Activated CD4-positive, alpha-beta T cell treated with anti-CD3 and anti-CD28 coated beads for 4 hours (primary cell): ENCODE measurements at places on chromosomes 5 and 9.

GRCh38 chr5:16245249-16245648 lies 65.7 kb upstream of the MARCHF11 start:
- DNase-seq, result no peak

- DNase-seq, result no peak
Observed at GRCh38 chr5:1358726-1359025, 13.8 kb upstream of the CLPTM1L start.

- no peak for DNase-seq
Observed at GRCh38 chr9:17824191-17824590, 245.3 kb downstream of the SH3GL2 start.

- DNase-seq, result no peak
Observed at GRCh38 chr5:56402266-56403220, 169.4 kb upstream of the ANKRD55 start.

DNA sequence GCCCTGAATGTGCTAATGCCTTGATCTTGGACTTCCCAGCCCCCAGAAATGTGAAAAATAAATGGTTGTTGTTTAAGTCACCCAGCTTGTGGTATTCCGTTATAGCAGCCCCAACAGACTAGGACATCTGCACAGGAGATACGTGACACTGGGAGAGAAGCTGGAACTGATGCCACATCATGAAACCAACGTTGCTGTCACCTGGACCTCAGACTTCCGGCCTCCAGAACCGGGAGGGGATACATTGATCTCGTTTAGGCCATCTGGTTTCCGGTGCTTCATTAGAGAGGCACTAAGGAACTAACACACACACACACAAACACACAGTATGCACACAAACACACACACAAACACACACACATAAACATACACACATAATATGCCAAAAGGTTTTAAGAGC lies 75.0 kb upstream of the ICE1 start:
- DNase-seq, result no peak

DNA sequence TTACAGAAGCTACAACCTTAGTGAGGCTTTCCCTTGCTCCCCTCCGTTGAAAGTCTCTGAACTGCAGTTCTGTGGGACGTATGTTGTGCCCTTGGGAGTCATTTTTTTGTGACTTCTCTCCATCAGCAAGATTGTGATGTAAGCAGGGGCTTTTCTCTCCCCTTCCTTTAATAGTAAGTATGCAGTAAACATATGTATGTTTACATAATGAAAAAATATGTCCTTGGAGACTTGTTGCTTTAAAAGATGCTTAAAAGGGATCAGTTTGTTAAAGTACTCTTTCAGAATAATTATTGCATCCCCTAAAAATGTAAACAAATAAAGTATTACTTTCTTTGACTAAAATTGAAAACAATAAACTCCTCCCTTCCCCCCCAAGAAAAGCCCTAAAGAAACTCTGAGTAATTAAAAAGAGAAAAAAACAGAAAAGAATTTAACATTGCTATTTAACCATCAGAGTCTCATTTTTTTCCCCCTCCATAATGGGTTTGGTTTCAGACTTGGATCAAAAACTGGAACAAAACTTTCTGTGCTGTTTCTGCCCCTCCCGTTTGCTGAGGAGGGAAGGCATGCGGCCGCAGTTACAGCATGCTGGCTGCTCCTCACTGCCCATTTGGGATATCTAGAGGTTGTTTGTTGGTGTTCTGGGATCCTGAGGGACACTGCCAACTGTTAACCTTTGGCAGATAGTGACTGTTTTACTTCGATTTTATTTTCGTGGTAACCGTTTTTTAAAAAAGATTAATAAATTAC lies 40.2 kb downstream of the TRIO start:
- no peak for DNase-seq

GRCh38 chr9:95092262-95093072 lies 225.0 kb downstream of the FANCC start:
- DNase-seq, result no peak

GRCh38 chr5:20528471-20528870 lies 540.5 kb upstream of the CDH18 start:
- no peak for DNase-seq

- no peak for DNase-seq
Observed at GRCh38 chr5:25544652-25545249, 900.0 kb upstream of the CDH10 start.

GRCh38 chr5:34886392-34887119 lies 28.7 kb downstream of the RAD1 start:
- no peak for DNase-seq

DNA sequence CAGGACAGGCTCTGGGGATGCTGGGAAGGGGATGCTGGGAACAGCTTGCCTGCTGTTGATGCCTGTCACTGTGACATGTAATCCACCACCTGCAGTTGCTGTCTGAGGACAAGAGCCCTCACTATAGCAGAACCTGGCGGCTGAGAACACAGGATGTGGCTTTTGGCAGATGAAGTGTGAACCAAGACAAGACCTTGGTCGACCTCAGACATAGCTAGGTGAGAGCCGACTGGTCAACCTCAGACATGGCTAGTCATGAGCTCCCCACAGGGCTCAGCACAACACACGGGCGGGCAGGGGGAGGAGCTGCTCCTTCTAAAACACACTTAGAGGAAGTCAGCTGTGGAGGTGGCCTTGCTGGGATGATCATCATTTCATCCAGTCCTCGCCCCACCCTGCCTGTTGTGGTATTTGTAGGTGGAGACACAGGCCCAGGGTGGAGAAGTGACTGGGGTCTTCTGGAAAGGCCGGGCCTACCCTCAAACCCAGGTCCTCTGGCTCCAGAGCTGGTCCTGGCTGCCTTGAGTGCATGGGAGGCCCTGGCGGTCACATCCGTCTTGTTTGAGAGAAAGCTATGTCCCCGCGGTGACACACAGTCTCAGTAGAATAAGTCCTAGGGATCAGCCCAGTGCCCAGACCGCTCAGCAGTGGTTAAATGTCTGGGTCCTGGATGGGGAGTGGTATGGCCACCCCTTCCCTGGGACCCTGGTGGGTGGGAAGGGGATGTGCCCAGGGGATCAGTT lies 6.1 kb downstream of the SUSD3 start:
- DNase-seq, result peak; percentile 83

GRCh38 chr5:125409861-125410536 lies 663.6 kb upstream of the ZNF608 start:
- no peak for DNase-seq

GRCh38 chr5:157431544-157432200 lies 28.3 kb upstream of the NIPAL4 start:
- DNase-seq, result peak; percentile 17

DNA sequence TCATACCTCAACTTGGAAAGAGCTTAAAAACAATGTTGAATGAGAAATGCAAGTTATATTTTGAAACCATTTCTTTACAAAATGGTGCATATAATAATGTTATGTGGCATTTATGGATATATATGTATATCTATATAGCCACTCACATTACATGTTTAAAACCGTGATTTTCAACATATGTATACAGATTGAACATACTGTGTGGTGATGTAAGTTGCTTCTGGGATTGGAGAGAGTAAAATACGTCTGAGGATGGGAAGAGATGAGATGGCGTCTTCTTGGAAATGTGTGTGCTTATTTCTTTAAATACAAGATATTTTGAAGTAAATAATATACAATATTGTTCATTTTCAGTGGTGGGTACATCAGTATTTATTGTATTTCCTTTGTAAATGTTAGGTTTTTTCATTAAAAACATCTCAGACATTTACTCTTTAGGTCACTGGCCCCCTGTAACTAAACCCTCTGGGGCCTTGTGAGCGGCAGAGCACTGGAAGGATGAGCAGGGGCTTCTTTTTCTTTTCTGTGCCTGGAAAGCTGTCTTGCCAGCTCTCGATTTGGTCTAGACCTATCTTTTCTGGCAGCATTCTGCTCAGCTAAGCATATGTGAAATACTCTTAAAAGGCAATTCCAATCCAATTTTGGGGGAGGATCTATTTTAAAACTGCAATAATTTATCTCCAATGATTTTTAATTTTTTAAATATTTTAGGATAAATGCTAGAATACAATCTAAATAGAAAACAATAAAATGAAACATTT lies 42.8 kb upstream of the HMHB1 start:
- DNase-seq, result no peak

- DNase-seq, result no peak
Observed at GRCh38 chr5:5104550-5104949, 35.6 kb upstream of the ADAMTS16 start.

DNA sequence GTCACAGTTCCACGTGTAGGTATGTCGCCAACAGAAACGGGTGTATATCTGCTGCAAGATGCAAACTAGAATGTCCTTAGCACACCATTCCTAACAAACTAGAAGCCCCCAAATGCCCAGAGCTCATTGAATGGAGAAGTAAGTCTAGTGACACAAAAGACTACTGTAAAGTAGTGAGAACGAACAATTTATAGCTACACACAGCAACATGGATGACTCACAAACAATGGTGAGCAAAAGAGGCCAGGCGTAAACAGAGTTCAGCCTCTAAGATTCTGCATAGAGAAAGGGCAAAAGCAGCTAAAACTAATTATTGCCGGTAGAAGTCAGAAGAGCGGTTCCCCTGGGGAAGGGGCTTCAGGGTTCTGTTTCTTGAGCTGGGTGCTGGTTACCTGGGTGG lies 74.7 kb downstream of the AMBP start:
- DNase-seq, result no peak

DNA sequence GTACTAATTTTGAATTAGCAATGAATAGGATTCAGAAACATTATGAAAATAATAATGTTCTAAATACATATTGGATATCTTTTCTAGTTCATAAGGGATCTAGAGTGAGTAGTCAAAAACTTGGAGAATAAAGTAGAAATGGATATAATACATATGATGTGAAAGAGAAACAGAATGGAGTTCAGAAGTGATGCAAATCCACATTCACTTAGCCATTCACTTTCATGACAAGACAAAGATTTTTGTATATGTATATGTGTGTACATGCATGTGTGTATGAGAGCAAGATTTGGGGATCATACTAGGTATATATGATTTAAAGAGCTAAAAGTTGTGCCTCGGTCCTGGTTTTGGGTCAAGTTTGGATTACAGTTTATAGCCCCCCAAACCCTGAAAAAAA lies 34.1 kb downstream of the TMEM252 start:
- DNase-seq, result no peak

GRCh38 chr5:51383131-51384121 lies at the start of gene ISL1:
ISL1 (plus strand) TSS chr5:51383448; CDS start chr5:51383672, 224 bp downstream.
- no peak for DNase-seq

- DNase-seq, result no peak
Observed at GRCh38 chr5:124748687-124749594, 2.5 kb upstream of the ZNF608 start.

GRCh38 chr9:83284746-83285145 lies 221.8 kb upstream of the RASEF start:
- no peak for DNase-seq

GRCh38 chr9:76709020-76709419 lies 55.2 kb upstream of the PCA3 start:
- DNase-seq, result no peak

DNA sequence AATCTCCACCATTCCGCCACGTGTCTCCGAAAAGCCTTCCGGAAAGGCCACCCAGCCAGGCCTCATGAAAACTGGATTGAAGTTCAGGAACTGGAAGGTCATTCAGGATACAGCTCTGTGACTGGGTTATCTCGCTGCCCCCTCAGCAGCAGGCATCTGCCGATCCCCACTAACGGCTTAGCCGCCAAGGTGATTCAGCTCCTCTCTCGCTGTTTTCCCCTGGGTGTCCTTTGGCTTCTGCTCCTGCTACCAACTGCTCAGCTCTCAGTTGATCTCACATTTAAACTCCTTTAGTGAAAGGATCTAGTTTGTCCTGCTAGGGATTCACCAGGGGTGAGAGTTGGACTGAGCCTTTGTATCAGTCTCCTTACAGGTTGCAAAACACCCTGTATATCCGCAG lies 2.2 kb upstream of the GDNF start:
- DNase-seq, result no peak

DNA sequence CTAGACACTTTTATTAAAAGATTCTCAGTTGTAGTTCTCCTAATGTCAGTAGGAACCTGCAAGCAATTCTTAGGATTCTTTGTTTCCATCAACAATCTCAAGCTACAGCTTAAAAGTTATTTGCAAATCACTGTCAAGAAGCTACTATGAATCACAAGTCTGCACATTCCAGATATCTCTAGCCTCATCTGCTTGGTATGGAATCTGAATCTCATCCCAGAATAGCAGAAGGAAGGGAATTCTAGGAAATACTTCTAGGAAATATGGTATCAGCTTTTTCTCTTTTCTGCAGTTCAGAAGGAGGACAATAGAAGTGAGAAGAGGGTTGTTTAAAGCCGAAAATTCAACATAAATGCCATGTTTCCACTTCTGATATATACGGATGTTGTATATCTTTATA lies 792.2 kb upstream of the CDH9 start:
- no peak for DNase-seq

DNA sequence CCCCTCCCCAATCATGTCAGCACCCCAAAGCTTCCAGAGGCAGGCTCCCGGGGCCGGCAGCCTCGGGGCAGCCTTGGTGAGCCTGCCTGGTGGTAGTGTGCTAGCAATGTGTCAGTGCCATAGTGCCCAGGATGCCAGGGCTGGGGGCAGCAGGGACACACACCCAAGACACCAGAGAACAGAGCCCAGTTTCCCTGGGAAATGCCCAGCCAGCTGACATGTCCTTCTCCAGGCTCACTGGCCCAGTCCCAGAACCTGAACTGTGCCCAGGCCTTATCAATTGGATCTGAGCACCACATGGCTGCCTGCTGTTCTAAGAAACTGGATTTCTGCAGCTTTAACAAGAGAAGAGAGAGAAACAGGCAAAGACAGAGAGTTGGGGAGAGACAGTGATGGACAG lies 74.9 kb upstream of the LRRTM2 start:
- no peak for DNase-seq

DNA sequence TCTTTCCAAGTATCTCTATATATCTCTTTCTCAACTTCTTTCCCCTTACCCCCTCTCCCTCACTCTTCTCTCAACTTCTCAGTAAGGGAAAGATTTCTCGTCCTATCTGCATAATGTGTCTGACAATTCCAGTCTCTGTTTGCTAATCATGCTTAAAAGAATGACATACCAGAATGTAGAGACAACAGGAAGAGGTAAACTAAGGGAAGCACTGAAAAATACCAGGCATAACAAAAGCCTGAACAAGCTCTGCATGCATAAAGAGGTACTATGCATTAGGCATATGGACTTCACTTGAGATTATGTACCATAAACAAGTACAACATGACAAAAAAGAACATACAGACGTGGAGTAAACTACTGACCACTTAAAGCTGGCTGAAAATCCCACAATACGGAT lies 62.6 kb downstream of the SEMA5A start:
- DNase-seq, result no peak

- no peak for DNase-seq
Observed at GRCh38 chr5:16855485-16855884, 80.6 kb downstream of the MYO10 start.

DNA sequence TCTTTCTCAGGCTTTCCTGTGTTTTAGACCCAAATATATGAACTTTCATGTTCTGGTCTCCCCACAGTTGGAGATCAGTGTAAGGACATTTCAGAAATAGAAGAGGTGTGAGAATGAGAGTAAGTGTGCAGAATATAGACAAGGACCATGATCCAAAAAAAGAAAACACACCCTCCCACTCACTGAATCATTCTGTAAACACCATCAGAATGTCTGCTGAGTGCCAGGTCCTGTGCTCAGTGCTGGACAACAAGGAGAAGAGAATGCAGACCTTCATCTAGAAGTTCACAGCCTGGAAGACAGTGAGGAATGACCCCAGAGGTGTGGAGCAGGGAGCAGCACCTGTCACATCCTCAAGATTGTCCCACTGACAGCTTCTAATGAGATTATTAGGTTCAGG lies 19.1 kb upstream of the SH3RF2 start:
- DNase-seq, result no peak

GRCh38 chr9:114459464-114459863 lies 45.8 kb downstream of the WHRN start:
- no peak for DNase-seq
